ENCODE measurements at places on chromosomes 11 and 22. TPM values are rescaled to one million over a fixed set of nuclear protein-coding genes. Genes with fewer than 3 reads are reported as not detected.
A peak's percentile ranks its signal among the peaks of the same experiment; 100 is the strongest.

FAT3 gene
- total RNA-seq = not detected

DNA sequence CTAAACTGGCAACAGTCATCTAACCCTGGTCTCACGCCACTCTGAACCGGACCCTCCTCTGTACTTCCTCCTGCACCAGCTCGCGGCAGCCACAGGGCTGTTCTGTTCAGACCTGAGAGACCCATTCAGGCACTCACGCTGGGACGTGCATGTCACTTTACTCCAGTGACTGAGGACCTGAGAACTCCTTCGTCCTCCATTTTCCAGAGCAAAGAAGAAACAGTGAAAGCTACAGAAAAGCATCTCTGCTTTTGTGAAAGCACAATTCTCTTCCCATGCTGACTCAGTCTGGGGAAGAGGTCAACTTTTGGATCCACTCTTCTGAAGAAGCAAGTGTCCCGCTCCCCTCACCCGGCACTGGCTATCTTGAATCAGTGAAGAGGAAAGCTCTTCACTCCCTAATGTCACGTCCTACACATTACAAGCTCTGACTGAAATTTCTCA, 24.5 kb downstream of the PISD start:
- no peak for DNase-seq
- no peak overlapping the region for H3K4me3 ChIP-seq
- H3K36me3 ChIP-seq = peaks cover 3% of the 10 kb centered on the region
- H3K4me1 ChIP-seq = peaks cover 34% of the 10 kb centered on the region

- H3K4me3 ChIP-seq = no peak overlapping the region
- H3K36me3 ChIP-seq = no peaks in the 10 kb centered on the region
- H3K4me1 ChIP-seq = no peaks in the 10 kb centered on the region
- no peak overlapping the region for H3K27ac ChIP-seq
- no peaks in the 10 kb centered on the region for H3K27me3 ChIP-seq
Measured at GRCh38 chr11:97325693-97326092, 935.9 kb downstream of the JRKL start.

LYVE1 gene
- not detected for total RNA-seq

DNA sequence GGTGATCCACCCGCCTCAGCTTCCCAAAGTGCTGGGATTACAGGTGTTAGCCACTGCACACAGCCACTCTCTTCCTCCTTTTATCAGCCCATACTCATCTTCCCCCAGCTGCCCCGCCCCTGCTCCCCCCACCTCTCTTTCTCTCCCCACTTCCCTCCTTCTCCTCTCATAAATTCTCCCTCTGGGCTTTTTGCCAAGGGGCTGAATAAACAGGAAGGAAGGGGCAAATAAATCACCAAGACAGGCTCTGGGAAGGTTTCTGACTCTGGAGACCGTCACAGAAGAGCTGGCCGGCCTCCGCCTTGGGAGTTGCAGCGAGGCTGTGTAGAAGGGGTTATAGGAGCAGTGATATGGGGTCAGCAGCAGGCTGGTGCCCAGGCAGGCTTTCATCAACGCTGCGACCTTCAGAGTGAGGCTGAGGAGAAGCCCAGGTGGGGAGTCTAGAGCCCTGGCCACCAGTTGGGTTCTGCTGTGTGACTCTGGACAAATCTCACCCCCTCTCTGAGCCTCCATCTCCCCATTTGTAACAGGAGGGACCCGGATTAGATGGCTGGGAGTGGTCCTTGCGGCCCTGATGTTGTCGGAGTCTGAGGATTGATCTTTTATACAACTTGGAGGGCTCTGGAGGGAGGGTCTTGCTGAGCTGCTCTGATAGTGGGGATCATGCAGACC, 62.6 kb upstream of the RASD2 start:
- no peak overlapping the region for H3K4me3 ChIP-seq
- no peak for DNase-seq
- peaks cover 1% of the 10 kb centered on the region for H3K36me3 ChIP-seq
- H3K27ac ChIP-seq = no peak overlapping the region
- peaks cover 13% of the 10 kb centered on the region for H3K27me3 ChIP-seq

GRCh38 chr11:85752890-85753581, 57.9 kb downstream of the SYTL2 start:
- H3K27ac ChIP-seq = peak overlapping the region; percentile 92
- H3K4me1 ChIP-seq = peaks cover 72% of the 10 kb centered on the region
- H3K27me3 ChIP-seq = no peaks in the 10 kb centered on the region
- peak overlapping the region; percentile 65 for H3K4me3 ChIP-seq
- peaks cover 19% of the 10 kb centered on the region for H3K36me3 ChIP-seq
- peak; percentile 73 for DNase-seq

DNA sequence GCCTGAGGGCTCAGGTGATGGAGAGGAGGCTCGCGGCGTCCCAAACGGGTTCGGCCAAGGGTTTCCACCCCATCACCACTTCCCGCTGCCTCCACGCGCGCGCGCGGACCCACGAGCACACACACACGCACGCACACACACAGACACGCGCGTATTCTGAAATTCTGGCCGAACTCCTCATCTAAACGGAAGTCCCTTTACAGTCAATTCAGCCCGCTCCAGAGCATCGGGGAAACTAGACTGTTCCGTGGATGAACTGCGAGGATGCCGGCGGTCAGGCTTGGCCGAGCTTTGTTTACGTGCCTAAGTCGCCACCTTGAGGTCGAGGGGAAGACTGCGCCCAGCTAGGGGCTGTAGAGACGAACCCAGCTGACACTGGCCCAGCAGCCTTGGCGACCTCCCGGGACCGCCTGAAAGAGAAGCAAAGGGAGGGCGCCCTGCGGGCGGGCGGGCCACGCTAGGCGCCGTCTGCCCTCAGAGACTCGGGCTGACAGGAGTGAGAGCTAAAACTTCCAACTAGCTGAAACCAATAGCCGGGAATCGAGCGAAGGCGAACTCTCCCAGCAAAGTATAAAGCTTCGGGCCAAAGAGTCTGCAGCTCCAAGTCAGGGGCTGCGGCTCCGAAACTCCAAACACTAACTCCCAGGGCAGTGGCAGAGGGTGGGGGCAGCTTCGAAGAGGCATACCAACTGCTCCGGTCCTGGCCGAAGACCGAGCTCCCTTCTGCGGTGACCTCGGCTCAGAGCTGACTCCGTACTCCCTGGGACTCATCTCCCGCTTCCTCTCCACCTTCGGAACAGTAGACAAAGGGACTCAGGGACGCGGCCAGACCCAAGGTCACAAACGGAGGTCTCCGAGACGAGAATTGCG, 124.7 kb upstream of the C11orf58 start:
- peak; percentile 73 for DNase-seq
- H3K27ac ChIP-seq = no peak overlapping the region
- peaks cover 22% of the 10 kb centered on the region for H3K4me1 ChIP-seq
- peak overlapping the region; percentile 71 for H3K4me3 ChIP-seq
- peaks cover 54% of the 10 kb centered on the region for H3K27me3 ChIP-seq

- no peaks in the 10 kb centered on the region for H3K27me3 ChIP-seq
- H3K36me3 ChIP-seq = no peaks in the 10 kb centered on the region
- no peak overlapping the region for H3K27ac ChIP-seq
- H3K4me3 ChIP-seq = no peak overlapping the region
- no peak for DNase-seq
- H3K4me1 ChIP-seq = no peaks in the 10 kb centered on the region
Measured at GRCh38 chr22:34688825-34689224, 377.1 kb upstream of the ISX start.

DNA sequence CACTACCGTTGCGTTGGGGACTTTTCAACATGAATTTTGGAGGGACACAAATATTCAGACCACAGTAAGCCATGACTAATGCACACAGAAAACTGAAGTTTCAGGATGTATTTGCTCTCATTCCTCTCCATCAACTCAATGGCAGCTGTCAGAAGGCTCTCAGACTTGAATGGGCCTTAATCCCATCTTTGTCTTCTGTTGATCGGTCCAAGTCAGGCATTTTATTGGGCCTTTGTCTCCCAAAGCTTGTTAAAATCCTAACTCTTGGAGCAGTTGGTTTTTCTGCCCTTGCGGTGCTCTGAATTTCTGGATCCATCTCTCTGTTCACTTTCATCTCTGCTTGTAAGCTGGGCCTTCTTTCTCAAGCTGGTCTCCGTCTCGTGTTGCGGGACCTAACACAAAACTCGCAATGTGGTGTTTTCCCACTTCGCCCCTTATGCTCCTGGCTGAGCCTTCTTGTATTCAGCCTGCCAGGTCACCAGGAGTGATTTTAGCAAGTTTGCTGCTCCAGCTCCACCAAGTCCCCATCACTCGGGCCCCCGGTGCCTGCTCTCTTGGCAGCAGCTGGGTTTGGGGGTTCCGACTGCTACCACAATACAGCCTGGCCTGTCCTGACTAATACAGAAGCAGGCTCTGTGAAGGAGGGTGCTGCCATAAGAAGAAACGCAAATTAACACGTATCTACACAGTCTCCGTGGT, 27.0 kb downstream of the TSPAN32 start:
- H3K27me3 ChIP-seq = peaks cover 13% of the 10 kb centered on the region
- H3K27ac ChIP-seq = no peak overlapping the region
- no peak for DNase-seq
- no peaks in the 10 kb centered on the region for H3K4me1 ChIP-seq
- H3K36me3 ChIP-seq = peaks cover 6% of the 10 kb centered on the region
- H3K4me3 ChIP-seq = no peak overlapping the region

DNA sequence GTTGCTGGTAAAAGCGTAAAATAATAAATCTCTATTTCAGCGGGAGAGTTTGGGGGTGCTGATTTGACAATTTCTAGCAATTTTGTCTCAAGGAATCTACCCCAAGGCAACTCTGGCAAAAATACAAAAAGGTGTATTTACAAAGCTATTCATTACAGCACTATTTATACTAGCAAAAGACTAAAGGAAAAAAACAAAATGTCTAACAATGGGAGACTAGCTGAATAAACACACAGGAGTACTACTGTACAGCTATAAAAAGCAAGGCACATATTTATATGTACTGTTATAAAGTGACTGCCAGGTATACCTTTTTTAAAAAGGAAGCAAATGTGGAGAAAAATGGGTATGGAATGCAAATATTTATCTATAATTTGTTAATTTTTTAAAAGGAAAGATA, 32.7 kb downstream of the SLC35F2 start:
- H3K36me3 ChIP-seq = no peaks in the 10 kb centered on the region
- no peak for DNase-seq
- H3K27me3 ChIP-seq = no peaks in the 10 kb centered on the region
- no peaks in the 10 kb centered on the region for H3K4me1 ChIP-seq
- no peak overlapping the region for H3K27ac ChIP-seq

OR51B4 gene
- total RNA-seq = not detected

- no peak for DNase-seq
- no peak overlapping the region for H3K27ac ChIP-seq
- no peaks in the 10 kb centered on the region for H3K36me3 ChIP-seq
- H3K4me3 ChIP-seq = no peak overlapping the region
- peaks cover 2% of the 10 kb centered on the region for H3K27me3 ChIP-seq
Measured at GRCh38 chr22:33459137-33459536, 401.0 kb upstream of the SYN3 start.
